ENCODE measurements at places on chromosomes 5 and 9.
A peak's percentile ranks its signal among the peaks of the same experiment; 100 is the strongest.

GRCh38 chr9:110069326-110070248 is 138.4 kb downstream of the C9orf152 start:
- DNase-seq, result peak; percentile 58

DNA sequence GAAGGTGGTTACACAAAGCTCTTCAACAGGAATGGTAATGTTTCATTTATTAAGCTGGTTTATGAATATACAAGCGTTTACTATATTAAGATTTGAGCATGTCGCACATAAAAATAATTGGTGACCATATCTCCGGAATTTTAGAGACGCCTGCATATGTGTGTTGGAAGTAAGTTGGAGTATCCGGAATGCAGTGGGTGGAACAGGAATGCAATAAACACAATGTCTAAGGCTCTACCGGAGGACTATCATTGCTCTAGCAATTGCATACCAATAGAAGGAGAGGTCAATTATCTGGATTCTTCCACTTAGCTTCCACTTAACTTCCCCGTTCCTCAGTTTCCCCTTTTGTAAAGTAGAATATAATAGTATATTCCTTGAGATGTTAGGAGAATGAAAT is 1.1 kb upstream of the CEP78 start:
- peak; percentile 56 for DNase-seq

- DNase-seq, result no peak
Observed at GRCh38 chr9:114785866-114786650, 19.8 kb downstream of the TNFSF15 start.

DNA sequence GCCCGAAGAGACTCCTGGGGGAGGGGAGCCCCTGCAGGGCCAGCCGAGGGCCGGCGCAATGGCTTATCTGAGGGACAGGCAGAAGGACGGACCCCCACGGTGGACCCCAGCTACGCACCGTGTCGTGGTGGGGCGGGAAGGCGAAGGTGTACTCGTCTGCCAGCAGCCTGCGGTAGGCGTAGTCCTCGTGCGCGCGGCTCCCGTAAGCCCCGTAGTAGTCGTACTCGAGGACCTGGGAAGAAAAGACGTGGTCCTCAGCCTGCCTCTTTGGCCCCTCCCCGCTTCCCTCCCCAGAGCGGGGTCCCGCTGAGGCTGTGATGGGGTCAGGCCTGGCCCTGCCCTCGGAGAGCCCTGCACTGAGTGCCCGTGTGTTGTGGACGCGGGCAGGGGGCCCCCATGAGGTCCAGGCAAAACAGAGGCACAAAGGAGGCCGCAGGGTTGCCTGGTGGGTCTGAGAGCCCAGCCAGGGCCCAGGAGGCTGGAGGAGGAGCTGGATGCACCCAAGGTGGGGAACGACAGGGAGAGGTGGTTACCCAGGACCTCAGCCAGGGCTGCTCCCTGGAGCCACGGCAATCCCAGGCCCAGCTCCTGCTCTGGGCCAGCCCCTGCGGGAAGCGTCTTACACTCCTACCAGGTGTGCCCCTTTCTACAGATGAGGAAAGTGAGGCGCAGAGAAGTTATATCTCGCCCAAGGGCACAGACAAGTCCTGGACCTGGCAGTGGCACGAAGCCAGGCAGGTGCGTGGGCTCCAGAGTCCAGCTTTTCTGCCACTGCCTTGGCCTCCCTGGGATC is 35.2 kb downstream of the SARDH start:
- peak; percentile 74 for DNase-seq

- DNase-seq, result peak; percentile 95
Observed at GRCh38 chr5:67160985-67161384, 35.6 kb downstream of the CD180 start.

GRCh38 chr5:108193021-108193795 is 188.7 kb downstream of the FBXL17 start:
- peak; percentile 79 for DNase-seq

- peak; percentile 63 for DNase-seq
Observed at GRCh38 chr5:126070481-126070880, 352.7 kb upstream of the GRAMD2B start.

DNA sequence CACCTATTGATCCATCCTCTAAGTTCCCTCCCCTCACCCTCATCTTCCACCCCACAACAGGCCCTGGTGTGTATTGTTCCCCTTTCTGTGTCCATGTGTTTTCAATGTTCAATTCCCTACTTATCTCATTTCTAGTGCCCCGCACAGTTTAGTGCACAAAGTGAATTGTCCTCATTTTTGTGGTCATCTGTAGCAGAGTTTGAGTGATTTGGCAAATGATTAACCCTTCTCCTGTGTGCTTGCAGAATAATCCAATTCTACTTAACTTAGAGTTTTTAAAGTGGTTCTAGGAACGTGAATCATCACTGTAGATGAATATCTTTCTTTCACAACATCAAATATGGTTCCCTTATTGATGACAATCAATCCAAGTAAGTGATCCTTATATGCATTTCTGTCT is 6.3 kb upstream of the HAPLN1 start:
- no peak for DNase-seq

DNA sequence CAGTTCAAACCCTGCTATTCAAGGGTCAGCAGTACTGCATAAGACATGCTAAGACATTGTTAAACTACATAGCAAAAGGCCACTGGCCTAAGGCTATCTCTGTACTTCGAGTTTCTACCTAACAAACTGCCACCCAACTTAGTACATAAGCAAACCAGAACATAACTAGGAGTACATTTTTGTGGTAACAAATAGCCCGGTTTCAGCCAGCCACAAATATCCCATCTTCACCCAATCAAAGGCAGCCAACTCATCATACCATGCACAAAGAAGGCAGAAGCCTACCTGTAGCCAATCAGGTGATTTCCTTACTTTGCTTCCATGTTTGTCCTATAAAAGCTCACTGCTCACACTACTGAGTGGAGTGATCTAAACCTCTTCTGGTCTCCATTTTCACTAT is 201.4 kb downstream of the SMARCA2 start:
- DNase-seq, result no peak

DNA sequence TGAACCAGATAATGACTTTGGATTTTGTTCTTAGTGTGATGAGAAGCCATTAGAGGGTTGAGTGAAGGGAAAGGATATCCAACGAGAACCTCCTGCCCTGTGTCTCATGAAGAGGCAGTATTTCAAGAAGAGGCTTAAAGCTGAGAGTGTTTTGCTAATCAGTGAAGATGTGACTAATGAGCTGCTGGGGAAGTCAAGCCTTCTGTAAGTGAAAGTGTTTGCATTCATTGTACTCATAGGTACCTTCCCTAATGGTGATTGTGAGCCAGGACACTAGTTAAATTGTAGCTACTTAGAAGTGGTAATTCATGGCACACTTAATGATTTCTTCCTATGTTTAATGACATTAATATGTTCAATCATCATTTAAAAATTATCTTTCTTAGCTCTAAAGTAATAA is 23.7 kb downstream of the PIP5K1B start:
- DNase-seq, result no peak

DNA sequence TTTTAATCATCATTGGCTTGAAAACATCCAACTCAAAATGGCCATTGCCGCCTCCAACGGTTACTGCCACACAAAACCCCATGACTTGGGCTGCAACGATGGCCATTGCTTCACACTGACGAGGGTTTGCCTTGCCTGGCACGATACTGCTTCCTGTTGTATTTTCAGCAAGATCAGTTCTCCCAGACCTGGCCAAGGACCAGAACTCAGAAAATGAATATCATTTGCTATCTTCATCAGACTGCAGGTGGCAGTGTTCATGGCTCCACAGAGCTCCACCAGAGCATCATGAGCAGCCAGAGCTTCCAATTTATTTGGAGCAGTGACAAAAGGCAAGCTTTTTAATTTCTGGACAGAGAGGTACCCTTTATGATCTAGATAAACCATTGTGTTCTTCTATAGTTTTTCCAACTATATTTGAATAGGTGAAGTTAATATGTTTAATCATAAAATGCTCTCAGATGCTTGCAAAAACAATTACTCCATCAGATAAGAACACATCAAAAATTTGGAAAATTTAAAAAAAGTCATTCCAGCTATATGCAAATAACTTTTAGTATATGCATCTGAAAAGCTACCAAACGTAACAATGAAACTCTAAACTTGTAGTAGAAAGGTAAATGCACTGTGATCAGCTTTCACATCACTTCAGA is 10.4 kb downstream of the AMACR start:
- peak; percentile 85 for DNase-seq

- DNase-seq, result no peak
Observed at GRCh38 chr5:153504726-153505125, 14.3 kb downstream of the GRIA1 start.

GRCh38 chr9:13716090-13716489 is 436.6 kb upstream of the MPDZ start:
- DNase-seq, result no peak

- DNase-seq, result peak; percentile 51
Observed at GRCh38 chr5:112848116-112848811, 12.8 kb upstream of the SRP19 start.

DNA sequence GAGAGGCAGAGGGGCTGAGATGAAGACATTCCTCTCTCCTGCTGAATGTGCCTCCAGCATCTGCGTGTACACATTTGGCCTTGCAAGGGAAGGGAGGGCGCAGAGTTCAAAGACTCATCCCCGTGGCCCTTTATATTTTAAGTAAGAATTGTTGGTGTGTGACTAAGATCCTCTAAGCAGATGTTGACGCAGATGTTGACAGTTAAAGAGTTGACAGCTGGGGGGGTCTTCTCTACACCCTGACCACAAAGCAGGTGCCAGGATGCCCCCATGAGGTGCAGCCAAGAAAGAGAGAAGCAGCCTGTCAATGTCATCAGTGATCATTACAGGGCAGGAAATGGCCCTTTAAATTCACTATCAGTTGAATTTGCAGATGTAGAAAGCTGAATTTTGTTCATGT is 262.9 kb downstream of the IRX1 start:
- DNase-seq, result no peak

- no peak for DNase-seq
Observed at GRCh38 chr9:1913631-1914330, 101.4 kb upstream of the SMARCA2 start.

- DNase-seq, result peak; percentile 65
Observed at GRCh38 chr5:145587710-145588109, 247.4 kb downstream of the PRELID2 start.

DNA sequence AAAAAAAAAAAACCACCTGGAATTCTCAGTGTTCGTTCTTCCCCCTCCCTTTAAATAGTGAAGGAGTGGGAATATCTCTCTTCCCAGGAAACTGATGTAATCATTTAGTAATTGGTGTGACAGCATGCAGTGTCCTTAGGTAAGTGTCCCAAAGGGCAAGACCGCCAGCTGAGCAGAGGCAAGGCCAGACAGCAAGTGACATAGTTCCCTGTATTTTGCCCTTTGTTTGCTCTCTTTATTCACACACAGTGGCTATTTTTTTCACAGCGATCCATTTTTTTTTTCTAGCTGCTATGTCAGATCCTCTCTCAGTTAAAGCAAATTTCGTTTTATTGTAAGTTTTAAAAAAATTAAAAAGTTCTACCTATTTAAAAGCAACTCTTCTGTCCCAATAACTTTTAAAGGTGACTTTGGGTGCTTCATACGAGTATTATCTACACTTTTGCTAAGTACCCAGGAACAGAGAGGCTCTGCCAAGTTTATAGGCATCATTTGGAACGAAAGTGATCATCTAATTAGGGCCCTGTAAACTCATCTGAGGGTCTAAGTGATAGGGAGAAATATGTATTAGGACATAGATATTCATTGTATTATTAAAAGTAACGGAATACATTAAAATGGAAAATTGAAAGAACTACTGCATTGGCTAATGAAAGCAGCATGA is 98.2 kb upstream of the ALDH1A1 start:
- no peak for DNase-seq

DNA sequence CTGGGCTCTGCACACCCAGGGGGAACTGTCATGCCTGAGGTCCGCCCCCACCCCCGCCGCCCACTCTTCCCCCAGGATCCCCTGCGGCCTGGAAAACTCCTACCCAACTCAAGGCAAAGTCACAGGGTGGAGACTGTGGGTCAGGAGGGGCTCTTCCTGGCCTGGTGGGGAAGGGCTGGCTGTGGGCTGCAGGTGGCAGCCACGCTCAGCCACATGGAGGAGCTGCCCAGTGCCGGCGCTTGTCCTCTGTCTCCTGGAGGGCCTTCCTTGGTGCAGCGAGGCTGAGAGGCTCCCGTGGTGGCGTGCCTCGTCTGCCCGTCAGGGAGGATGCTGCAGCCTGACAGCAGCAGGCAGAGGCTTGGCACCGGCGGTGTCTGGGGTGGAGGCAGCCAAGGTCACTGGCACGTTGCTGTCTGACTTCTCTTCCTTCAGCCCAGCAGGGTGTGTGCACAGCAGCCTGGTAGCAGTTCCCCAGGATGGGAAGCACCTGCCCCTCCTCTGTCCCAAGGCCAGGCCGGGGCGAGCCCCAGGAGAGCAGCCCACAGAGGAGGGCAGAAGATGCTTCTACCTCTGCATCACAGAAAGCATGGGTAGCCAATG is 78.1 kb downstream of the ADAMTS2 start:
- peak; percentile 86 for DNase-seq

DNA sequence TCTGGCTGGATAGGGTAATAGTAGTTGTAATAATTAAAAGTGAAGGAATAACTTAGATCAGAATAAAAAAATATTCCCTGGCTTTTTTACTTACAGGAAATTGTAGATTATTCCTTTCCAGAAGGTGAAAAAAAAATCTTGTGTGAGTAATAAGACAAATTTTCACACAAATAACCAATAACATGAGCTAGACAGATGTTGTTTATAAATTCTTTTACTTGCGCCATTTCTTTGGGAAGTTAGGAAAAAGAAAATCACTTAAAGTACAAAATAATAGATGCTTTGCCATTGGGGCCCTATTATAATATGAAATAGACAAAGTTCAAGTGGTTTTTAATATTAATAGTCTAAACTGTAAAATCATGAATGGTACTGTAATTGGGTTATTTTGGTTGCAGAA is 204.1 kb downstream of the ARRDC3 start:
- DNase-seq, result no peak

DNA sequence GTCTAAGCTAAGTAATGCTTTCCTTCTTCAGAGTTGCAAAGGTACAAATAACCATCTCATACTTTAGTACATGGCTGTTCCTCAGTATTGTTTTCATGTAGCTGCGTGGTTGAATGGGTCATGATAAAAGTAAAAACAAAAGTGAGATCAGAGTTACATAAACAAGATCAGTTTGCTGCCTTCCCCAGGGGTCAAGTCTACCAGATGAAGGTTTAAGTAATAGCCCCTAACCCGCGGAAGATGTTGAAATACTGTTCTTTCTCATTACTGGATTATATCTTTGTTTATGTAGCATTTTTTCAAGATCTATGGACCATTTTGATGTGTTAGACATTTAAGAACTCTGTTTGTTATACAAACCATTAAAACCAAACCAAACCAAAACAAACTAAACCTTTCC is 34.1 kb upstream of the ARRDC3 start:
- DNase-seq, result no peak
